ENCODE measurements at places on chromosomes 1 and 21.
A peak's percentile ranks its signal among the peaks of the same experiment; 100 is the strongest.

GRCh38 chr1:3307359-3307758 is 147.1 kb upstream of the ARHGEF16 start:
- DNase-seq, result no peak

DNA sequence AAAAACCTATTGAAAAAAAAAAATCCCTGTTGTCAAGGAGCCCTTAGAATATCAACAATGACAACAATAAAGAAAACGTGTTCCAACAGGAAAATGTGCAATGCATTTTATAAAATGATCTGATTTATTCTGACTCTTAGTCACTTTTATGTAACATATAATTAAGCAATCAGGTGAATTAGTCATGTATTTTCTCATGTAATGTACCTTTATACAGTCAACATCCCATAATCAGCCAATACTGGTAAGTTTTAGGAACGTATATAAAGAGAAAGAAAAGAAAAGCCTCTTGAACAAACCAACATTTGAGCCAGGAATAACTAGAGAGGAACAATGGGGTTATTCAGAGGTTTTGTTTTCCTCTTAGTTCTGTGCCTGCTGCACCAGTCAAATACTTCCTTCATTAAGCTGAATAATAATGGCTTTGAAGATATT is at the start of gene CLCA4:
Gene CLCA4 (plus strand): TSS at position 292 of the 435 bp plus-strand sequence. CDS start 42 bp downstream, at position 334.
- peak; percentile 7 for DNase-seq

DNA sequence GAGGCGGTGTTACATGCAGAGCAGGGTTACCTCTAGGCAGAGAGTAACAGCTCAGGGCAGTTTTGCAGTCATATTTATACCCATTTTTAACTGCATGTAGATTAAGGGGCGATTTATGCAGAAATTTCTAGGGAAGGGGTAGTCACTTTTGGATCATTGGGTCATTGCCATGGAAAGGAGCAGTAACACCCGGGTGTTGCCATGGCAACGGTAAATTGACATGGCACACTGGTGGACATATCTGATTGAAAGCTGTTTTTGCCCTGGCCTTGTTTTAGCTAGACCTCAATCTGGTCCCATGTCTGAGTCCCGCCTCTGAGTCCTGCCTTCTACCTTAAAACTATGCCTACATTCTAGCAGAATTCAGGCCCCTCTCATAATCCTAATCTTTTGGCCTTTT is 11.8 kb upstream of the USP1 start:
- DNase-seq, result no peak

GRCh38 chr1:82225421-82226185 is 424.9 kb downstream of the ADGRL2 start:
- peak; percentile 59 for DNase-seq

- no peak for DNase-seq
Measured at GRCh38 chr1:41608211-41608610, 123.7 kb upstream of the EDN2 start.

DNA sequence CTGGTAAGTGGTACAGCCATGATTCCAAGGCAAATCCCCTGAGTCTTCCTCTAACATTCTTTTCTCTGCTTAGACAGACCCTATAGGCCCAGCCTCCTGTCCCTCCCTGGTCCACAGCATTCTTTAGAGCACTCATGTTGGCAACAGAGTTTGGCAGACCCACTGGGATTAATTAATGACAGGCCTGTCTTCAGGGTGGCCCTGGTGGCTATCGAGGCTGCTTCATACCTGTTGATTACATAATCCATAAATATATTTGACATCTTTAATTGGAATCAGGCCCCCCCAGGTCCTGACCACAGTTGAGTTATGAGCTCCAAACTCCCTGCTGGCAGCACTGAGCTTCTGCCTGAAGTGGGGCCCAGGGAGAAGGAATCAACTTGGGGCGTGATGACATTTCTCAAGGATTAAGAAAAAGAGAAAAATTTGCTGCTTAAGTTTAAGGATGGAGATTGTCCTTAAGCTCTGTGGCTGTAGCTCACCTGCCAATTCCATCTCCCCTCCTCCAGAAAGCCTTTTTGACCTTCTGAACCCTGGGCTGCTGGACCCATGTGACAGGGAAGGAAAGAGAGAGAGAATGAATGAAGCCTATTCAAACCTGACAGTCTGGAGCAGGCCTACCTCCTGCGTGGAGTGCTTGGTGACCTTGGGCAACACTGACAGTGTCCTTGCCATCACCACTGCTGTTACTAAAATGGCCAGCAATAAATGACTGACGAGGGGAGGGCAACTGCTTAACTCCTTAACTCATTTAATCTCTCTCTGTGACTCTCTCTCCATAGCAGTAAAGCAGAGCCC is 156.6 kb downstream of the TRABD2B start:
- DNase-seq, result no peak

- peak; percentile 13 for DNase-seq
Measured at GRCh38 chr1:58047265-58047858, 499.2 kb downstream of the OMA1 start.

- DNase-seq, result no peak
Measured at GRCh38 chr1:185483217-185483616, 166.2 kb upstream of the IVNS1ABP start.

- peak; percentile 70 for DNase-seq
Measured at GRCh38 chr1:204507317-204508105, 8.7 kb upstream of the MDM4 start.
